ENCODE measurements at places on chromosomes 13 and 19. TPM values are rescaled to one million over a fixed set of nuclear protein-coding genes. Genes with fewer than 3 reads are reported as not detected.

GRCh38 chr19:16581971-16582343 is 9.7 kb upstream of the SLC35E1 start:
- peak; percentile 36 for DNase-seq

GRCh38 chr13:33069365-33069764 is 53.1 kb downstream of the KL start:
- no peak for DNase-seq

GRCh38 chr13:107964395-107964794 is 250.9 kb downstream of the LIG4 start:
- no peak for DNase-seq

NCCRP1 gene
- 0.50 TPM for total RNA-seq

All from mammary epithelial cell (primary cell).